Uterus (tissue), 4 donors: ENCODE measurements at places on chromosomes 5 and 9. TPM values are rescaled to one million over a fixed set of nuclear protein-coding genes. Genes with fewer than 3 reads are reported as not detected.

TAF11L10 gene
- total RNA-seq, result not detected

ANKRD55 gene
- total RNA-seq, result not detected

FOXD4 gene
- not detected for total RNA-seq

PCDHGA3 gene
- total RNA-seq, result 8.2 TPM

EFNA5 gene
- 22.7 TPM for total RNA-seq

FSTL4 gene
- total RNA-seq, result not detected

SLCO6A1 gene
- total RNA-seq, result not detected

DNA sequence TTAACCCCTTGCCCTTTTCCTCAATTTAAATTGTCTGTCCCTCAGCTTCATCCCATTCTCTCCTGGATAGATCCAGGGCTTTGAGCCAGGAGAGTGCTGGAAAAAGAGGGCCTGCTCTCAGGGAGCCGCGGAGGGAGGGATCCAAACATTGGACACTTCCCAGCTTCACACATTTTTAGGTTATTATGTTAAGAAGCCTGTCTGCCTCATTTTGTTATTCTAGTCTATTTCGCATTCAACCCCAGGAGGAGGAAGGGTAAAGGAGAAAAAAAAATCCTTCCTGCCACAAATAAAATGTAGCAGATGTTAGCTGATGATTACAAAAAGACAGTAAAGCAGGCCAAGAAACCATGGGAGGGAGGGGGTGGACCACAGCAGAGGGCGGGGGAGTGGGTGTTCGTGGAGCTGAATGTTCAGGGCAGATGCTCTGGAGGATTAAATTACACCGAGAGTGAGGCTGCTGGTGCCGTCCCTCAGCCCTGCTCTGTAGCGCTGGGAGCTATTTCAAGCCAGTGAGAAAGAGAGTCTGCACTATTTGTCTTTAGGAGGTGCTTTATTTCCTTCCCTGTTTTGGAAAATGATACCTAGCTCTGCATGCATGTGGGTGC is 60.6 kb upstream of the ZFR start:
- H3K27me3 ChIP-seq, result no peaks in the 10 kb centered on the region
- H3K27ac ChIP-seq, result peak overlapping the region; percentile 84
- peak; percentile 93 for DNase-seq
- H3K4me1 ChIP-seq, result peaks cover 11% of the 10 kb centered on the region

DNA sequence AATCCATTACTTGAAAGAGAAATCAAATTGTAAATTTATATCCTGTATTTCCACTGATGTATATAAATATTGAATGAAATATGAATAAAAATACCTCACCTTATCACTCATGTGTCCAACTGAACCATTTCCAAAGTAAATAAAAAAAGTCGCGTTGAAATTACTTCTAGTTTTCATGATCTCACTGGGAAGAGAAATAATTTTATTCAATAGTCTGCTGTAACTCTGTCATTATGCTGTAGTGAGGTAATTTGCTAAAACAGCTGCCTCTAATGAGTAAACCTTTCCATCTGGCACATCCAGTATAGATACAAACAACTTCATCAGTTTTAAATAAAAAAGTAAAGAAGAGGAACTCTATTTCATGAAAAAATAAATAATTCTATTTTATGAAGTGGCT is 611.5 kb downstream of the ZNF608 start:
- H3K36me3 ChIP-seq, result no peaks in the 10 kb centered on the region
- H3K27me3 ChIP-seq, result no peaks in the 10 kb centered on the region
- H3K4me3 ChIP-seq, result no peak overlapping the region

DNA sequence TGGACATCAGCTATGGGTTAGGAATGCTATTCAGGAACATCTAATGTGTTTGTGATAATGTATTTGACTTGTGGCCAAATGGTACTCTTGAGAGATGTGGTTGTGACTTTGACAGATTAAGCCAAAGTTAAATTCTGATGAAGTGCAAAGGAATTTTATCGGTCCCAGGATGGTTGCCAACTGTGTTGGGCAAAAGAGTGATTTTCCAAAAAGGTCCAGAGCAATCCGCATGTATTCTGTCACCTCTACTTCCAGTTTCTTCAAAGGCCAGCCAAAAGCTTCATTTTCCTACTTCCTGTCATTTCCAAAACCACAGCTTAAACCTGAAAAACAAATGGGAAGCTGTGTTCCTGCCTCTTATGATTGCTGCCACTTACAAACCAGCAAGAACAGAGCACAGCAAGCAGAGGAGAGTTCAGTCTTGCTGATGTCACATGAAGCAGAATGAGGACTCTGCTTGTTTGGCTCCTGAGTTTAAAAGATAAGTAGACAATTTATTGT is 59.8 kb downstream of the MARCHF3 start:
- H3K27ac ChIP-seq, result no peak overlapping the region
- no peaks in the 10 kb centered on the region for H3K27me3 ChIP-seq
- no peak for DNase-seq
- H3K4me1 ChIP-seq, result no peaks in the 10 kb centered on the region
- no peaks in the 10 kb centered on the region for H3K36me3 ChIP-seq

- H3K36me3 ChIP-seq, result no peaks in the 10 kb centered on the region
- H3K4me1 ChIP-seq, result no peaks in the 10 kb centered on the region
- peak overlapping the region; percentile 78 for H3K27ac ChIP-seq
- peak overlapping the region; percentile 70 for H3K4me3 ChIP-seq
Measured at GRCh38 chr9:114503522-114504340, 1.5 kb downstream of the WHRN start.

GRCh38 chr9:97868859-97869258 is 15.8 kb downstream of the FOXE1 start:
- H3K4me1 ChIP-seq, result no peaks in the 10 kb centered on the region
- no peaks in the 10 kb centered on the region for H3K36me3 ChIP-seq
- no peaks in the 10 kb centered on the region for H3K27me3 ChIP-seq
- no peak overlapping the region for H3K27ac ChIP-seq

DNA sequence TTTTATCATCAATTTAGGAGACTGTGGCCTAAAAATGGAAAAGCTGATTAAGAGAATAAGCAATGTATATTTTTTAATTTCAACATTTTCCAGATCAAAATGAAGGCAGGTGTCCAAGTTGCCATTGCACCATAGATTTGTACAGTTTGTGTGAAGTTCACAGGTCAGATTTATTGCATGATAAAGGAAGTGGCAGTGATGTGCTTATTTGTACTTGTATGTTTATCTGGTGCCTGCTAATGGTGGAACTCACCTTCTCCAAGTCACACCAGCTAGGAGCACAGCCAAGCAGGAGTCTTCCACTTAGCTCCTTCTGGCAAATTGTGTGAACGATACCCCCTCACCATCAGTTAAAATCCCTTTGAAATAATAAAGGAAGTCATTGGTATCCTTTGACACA is 37.8 kb upstream of the ANKRD31 start:
- no peaks in the 10 kb centered on the region for H3K4me1 ChIP-seq
- no peak for DNase-seq
- H3K27me3 ChIP-seq, result no peaks in the 10 kb centered on the region
- no peak overlapping the region for H3K27ac ChIP-seq
- no peaks in the 10 kb centered on the region for H3K36me3 ChIP-seq

GRCh38 chr9:14533867-14534640 is 159.2 kb downstream of the ZDHHC21 start:
- H3K36me3 ChIP-seq, result no peaks in the 10 kb centered on the region
- H3K27me3 ChIP-seq, result no peaks in the 10 kb centered on the region
- H3K27ac ChIP-seq, result no peak overlapping the region
- H3K4me3 ChIP-seq, result no peak overlapping the region
- H3K4me1 ChIP-seq, result no peaks in the 10 kb centered on the region

DNA sequence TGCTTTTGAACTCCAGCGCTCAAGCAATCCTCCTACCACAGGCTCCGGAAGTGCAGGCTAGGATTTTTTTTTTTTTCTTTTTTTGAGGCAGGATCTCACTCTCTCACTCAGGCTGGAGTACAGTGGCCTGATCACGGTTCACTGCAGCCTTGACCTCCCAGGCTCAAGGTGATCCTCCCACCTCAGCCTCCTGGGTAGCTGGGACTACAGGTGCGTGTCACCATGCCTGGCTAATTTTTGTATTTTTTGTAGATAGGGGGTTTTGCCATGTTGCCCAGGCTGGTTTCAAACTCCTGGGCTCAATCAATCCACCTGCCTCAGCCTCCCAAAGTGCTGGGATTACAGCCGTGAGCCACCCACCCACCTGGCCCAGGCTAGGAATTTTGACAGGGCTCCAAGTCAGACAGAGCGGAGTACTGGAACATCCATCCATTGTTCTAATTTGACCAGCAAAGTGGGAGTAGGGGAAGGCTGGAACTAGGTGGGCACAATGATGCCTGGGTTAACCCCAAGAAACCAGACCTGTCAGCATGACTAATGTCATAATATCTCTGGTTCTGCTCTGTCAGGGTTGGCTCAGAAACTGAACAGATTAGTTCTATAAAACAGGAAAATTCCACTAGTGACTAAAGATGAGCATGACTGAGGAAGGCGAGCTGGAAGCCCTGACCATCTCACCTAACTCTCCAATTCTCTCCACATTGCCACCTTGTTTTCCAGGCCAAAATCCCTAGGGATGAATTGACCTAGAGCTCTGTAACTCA is 9.2 kb downstream of the ZBTB5 start:
- H3K36me3 ChIP-seq, result no peaks in the 10 kb centered on the region
- no peak for DNase-seq
- no peak overlapping the region for H3K27ac ChIP-seq

- no peak overlapping the region for H3K27ac ChIP-seq
- H3K4me1 ChIP-seq, result no peaks in the 10 kb centered on the region
- no peaks in the 10 kb centered on the region for H3K27me3 ChIP-seq
- no peaks in the 10 kb centered on the region for H3K36me3 ChIP-seq
Measured at GRCh38 chr9:71128796-71129195, 7.4 kb upstream of the TRPM3 start.

- no peaks in the 10 kb centered on the region for H3K4me1 ChIP-seq
- H3K36me3 ChIP-seq, result no peaks in the 10 kb centered on the region
- H3K27me3 ChIP-seq, result no peaks in the 10 kb centered on the region
- H3K4me3 ChIP-seq, result no peak overlapping the region
- no peak for DNase-seq
- H3K27ac ChIP-seq, result no peak overlapping the region
Measured at GRCh38 chr9:114666401-114666800, 8.8 kb upstream of the TEX53 start.

DNA sequence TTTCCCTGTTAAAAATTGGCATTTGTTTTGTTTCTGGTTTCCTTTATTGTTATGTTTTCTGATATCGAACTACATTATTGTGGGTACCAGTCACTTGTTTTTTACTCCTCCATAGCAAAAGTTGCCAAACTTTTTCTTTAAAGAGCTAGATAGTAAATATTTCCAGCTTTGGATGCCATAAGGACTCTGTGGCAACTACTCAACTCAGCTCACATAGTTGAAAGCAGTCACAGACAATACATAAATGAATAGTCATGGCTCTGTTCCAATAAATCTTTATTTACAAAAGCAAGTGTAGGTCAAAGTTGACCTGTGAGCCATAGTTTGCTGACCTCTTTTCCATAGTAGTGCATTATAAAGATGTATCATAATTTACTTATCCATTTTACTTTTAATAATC is 305.0 kb downstream of the RASEF start:
- H3K27ac ChIP-seq, result no peak overlapping the region
- H3K4me3 ChIP-seq, result no peak overlapping the region
- no peaks in the 10 kb centered on the region for H3K27me3 ChIP-seq
- DNase-seq, result no peak
- no peaks in the 10 kb centered on the region for H3K4me1 ChIP-seq

DNA sequence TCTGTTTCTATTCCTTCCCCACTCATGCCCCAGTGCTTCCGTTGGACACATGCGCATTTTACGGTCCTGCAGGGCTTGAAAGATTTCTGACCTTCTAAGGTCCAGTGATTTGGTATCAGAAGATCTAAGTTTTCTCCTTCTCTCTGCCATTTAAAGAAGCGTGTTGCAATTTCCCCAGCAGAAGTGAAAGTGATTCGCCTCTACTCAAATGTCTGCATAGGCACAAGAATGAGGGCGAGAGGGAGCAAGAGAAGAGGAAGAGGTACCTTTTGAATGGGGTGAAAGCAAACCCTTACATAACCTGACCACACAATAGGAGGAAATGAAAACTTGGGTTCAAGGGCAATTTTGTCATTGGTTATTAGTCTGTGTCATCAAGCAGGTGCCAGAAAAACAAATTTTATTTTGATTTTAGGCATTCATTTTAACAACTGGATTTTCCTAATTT is 31.7 kb upstream of the NR3C1 start:
- H3K4me3 ChIP-seq, result no peak overlapping the region
- no peak for DNase-seq
- H3K4me1 ChIP-seq, result no peaks in the 10 kb centered on the region
- H3K27me3 ChIP-seq, result no peaks in the 10 kb centered on the region

DNA sequence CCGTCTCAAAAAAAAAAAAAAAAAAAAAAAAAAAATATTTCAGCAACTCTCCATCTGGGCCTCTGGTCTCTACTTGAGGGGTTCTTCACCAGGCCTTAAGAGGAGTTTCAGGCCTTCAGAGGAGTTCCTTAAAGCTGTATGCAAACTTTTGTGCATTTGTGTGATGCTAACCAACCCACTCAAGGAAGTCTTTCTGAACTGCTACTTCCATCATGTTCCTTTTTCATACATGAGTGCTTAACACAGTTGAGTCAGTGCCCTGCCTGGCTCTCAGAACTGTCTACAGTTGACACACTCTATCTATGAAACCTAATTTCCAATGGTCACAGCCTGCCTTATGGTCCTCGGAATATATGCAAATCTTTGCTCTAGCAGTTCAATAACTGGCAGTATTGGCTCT is 146.5 kb downstream of the MEF2C start:
- no peak overlapping the region for H3K4me3 ChIP-seq
- no peak for DNase-seq
- H3K36me3 ChIP-seq, result no peaks in the 10 kb centered on the region

DNA sequence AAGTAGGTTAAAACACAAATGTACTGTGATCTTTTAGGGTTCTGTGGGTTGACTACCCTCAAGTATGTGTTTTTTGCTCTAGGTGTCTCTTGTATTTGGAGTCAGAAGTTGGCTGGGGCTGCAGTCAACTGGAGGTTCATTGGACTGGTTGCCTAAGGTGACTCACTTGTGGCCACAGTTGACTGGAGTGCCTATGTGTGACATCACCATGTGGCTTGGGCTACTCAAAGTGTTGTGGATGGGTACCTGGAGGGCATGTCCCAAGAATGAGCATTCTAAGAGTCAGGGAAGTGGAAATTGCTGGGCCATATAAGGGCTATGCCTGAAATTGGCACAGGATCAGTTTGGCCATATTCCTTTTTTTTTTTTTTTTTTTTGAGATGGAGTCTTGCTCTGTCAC is 27.4 kb downstream of the SNX30 start:
- H3K36me3 ChIP-seq, result no peaks in the 10 kb centered on the region
- no peak overlapping the region for H3K27ac ChIP-seq
